Stimulated activated CD4-positive, alpha-beta T cell treated with anti-CD3 and anti-CD28 coated beads, Interleukin-15, amount 100 ng/mL, for 1 hour (primary cell): ENCODE measurements at places on chromosomes 4 and X.

DNA sequence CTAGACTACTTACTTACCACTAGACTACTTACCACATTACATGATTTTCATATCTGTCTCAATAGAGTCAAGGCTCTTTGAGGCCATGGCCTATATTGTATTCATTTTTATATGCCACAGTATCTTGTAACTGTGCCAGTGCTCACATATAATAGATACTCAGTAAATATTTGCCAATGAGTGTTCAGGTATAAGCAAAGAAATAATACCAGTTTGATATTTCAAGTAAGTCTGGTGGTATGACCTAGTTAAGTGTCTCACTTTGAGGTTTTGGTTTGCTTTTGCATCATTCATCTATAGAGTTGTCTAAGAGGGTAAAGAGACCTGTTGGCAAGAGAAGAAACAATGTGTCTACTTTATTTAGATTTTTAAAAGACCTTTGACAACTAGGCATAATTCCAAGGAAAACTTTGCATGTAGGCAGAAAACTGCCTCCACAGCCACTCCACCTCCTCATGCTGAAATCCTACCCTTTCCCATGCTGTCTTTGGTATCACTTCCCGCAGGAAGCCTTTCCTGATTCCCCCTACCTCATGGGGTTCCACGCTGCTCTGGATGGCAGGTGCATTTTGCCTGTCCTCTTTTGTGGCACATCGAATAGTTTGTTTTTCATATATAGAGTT is 91.3 kb upstream of the KLHL13 start:
- no peak for DNase-seq

DNA sequence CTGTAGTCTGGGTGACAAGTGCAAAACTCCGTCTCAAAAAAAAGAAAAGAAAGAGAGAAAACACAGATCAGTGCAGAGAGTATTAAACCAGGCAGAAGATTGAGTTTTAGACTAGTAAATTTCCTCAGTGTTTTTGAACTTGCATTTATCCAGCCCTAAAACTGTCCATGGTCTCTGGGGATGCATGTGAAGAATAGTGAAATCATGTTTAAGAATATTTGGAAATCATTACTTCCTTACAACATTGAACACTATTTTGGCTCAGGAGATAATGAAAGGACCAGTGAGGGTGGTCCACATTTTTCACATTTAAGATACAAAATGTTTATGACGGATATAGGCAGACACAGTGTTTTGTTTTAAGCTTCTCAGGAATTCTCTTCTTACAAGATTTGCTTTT is 195.8 kb upstream of the RASGEF1B start:
- DNase-seq, result no peak

- DNase-seq, result no peak
These were observed 7.6 kb upstream of the CXCL5 start for GRCh38 chr4:74006009-74006476.

- no peak for DNase-seq
These were observed 56.0 kb downstream of the SPRY1 start for GRCh38 chr4:123452616-123453015.

DNA sequence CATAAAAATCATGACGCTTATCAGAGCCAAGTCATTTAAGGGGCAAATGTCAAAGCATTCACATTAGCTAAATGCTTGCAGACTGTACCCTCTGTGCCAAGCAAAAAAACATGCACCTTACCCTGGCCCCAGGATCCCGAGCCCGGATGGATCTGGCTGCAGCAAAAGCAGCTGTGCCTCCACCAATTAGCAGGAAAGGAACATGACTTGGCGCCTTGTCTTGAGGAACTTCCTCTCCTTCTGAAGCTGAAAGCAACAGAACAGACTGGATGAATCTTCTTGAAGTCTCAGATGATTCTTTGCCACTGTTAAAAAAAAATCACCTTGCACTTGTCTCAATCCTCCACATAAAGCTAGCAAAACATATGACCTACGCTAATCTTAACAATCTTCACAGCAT is 18.0 kb downstream of the AIFM1 start:
- no peak for DNase-seq

- DNase-seq, result no peak
These were observed 31.1 kb downstream of the CCKAR start for GRCh38 chr4:26459054-26459755.

- peak; percentile 4 for DNase-seq
These were observed 106.7 kb downstream of the ARHGAP6 start for GRCh38 chrX:11558972-11559371.

DNA sequence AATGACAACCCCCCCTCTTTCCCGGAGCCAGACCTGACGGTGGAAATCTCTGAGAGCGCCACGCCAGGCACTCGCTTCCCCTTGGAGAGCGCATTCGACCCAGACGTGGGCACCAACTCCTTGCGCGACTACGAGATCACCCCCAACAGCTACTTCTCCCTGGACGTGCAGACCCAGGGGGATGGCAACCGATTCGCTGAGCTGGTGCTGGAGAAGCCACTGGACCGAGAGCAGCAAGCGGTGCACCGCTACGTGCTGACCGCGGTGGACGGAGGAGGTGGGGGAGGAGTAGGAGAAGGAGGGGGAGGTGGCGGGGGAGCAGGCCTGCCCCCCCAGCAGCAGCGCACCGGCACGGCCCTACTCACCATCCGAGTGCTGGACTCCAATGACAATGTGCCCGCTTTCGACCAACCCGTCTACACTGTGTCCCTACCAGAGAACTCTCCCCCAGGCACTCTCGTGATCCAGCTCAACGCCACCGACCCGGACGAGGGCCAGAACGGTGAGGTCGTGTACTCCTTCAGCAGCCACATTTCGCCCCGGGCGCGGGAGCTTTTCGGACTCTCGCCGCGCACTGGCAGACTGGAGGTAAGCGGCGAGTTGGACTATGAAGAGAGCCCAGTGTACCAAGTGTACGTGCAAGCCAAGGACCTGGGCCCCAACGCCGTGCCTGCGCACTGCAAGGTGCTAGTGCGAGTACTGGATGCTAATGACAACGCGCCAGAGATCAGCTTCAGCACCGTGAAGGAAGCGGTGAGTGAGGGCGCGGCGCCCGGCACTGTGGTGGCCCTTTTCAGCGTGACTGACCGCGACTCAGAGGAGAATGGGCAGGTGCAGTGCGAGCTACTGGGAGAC is 1.6 kb downstream of the PCDH10 start:
- DNase-seq, result no peak

DNA sequence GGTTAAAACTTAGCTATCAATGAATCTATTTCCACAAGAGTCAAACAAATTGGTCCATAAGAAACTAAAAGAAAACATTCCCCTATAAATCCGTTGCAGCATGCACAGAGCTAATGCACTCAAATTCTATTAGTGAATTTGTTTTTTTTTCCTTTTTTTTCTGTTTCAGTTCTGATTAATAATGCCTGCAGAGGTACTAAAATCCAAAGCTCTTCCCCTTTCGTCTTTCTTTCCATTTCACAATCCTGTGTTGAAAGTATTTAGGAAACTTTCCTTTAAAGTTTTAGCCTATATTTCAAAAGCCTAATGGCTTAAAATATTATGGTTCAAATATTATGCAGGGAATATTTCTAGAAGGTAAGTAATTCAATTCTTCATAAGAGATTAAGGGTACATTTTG is 45.9 kb upstream of the VEGFD start:
- no peak for DNase-seq

GRCh38 chrX:23904096-23904495 is 3.6 kb downstream of the APOO start:
- DNase-seq, result no peak

- no peak for DNase-seq
These were observed 199.2 kb downstream of the APBB2 start for GRCh38 chr4:41015016-41015675.

DNA sequence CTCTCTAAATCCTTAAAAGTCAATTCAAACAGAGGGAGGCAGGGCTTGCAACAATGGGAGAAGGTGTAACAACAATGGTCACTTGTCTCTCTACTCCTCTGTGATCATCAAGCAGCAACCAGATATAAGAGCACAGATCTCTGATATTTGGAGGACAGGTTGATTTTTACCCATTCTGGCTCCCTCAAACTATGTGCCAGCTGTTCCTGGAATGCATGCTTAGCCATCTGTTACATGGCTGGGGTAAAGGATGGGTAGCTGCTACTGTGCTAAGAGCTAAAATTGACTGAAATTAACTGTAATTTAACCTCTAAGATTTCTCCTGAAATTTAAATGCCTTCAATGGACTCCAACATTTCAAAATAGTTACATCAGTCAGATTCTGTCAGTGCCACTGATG is 1459.9 kb downstream of the PCDH7 start:
- no peak for DNase-seq

DNA sequence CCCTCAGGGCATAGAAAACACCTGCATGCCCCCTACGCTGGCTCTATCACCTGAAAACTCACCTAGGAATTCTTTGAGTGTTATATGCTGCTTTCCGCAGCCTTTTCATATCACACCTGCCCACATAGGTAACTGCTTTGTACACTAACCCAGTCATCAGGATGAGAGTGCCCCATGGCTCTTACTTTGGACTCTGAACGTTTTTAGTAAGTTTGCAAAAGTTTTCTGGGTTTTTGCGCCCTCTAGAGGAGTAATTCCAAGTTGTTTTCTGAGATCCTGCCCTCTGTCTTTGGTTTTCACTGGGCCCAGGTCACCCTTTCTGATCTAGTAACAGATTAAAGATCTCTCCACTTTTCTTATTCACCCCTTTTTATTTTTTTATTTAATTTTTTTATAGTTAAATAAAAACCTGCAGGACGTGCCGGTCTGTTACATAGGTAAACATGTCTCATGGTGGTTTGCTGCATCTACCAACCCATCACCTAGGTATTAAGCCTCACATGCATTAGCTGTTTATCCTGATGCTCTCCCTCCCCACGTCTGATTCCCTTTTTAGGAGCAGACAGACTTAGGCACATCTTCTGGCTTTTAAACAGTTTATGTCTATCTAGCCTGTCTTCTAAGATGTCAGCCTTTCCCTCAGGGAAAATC is 139.2 kb downstream of the NWD2 start:
- no peak for DNase-seq

DNA sequence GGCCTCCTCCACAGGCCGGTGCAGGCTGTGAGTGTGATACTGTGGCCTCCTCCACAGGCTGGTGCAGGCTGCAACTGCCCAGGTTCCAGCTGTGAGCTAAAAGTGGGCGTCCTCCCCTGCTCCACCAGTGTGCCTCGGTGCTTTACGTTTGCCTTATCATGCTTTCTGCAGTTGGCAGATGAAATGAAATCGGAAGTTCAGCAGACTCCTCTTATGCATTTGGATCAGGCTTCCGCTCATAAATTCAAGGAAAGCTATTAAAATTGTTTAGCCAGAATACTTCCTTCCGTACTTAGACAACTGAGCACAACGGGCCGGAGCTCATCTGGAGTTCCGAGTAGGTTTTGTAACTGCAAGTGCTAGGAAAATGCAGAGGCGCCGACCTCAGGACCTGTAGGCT is 12.0 kb downstream of the CYP4V2 start:
- DNase-seq, result no peak

DNA sequence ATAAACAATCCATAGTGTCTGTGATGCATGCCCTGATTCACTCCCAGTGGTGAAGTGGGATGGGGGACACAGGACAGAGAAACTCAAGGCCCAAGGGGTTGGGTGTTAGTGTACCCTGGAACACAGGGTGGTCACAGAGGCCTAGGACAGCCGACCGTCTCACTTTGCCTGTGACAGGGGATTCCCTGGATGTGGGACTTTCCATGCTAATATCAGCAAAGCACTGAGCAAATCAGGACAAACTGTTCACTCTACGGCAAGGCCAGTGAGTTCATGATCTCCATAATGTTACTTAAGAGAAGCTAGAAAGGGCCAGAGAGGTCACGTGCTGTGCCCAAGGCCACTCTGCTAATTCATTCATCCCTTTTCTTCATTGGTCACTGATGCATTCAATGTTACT is 158.7 kb upstream of the RBPJ start:
- DNase-seq, result no peak

DNA sequence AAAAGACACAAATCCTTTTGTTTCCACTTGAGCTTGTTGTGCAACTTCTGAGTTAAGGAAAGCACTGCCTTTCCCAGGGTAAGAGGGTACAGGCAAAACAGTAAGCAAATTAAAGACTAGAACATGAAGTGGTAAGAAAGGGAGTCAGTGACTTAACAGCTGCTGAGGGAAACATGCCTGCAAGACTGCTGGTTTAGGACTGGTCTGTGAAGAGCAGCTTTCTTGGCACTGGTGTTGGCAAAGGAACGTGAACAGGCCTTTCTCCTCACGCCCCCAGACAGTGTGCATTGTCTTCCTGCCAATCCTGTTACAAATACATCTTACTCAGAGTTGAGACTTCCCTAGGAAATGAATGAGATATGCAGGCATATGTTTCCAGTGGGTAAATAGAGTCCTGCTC is 2.6 kb downstream of the LHFPL1 start:
- no peak for DNase-seq

DNA sequence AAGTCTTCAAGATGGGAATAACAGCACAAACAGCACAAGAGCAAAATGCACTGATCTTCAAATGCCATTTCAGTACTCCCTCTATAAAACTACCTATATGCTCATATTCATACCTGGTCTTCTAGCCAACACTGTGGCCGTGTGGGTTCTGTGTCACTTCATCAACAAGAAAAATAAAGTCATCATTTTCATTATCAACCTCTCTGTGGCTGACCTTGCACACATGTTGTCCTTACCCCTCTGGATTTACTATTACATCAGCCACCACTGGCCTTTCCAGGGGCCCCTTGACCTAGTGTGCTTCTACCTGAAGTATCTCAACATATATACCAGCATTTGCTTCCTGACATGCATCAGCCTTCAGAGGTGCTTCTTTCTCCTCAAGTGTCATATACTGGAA is 59.6 kb upstream of the GPR174 start:
- DNase-seq, result no peak

GRCh38 chrX:17376431-17377077 is 1.6 kb downstream of the NHS start:
- no peak for DNase-seq

DNA sequence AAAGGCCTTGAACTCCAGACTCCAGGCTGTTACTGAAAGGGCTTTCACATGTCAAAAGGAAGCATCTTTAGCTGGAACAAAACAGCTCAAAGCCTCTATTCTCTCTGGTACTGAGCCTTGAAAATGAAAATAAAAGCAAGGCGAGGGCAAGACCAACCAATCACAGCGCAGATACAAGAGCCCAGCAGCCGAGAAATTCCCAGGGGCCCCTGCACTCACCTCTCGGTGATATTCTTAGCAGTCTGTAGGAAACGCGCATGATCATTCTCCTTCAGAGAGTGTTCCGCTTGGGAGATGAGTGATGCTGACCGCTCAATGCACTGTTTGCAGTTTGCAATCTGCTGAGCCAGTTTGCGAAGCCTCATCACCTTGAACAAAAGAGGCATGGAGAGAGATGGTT is 138.1 kb downstream of the MID1 start:
- DNase-seq, result no peak

- DNase-seq, result no peak
These were observed 1.7 kb downstream of the MUC7 start for GRCh38 chr4:70473679-70474078.

- DNase-seq, result no peak
These were observed 230.3 kb downstream of the UNC5C start for GRCh38 chr4:95318483-95318882.

GRCh38 chr4:123401271-123402120 is 4.9 kb downstream of the SPRY1 start:
- DNase-seq, result no peak

GRCh38 chr4:139453041-139453370 is 915 bp upstream of the RAB33B start:
- no peak for DNase-seq
